IPS DF 19.7 (cell line): ENCODE measurements at places on chromosomes 1 and 21.

GRCh38 chr1:235954306-235955283, 87.9 kb upstream of the LYST start:
- no peak for DNase-seq

DNA sequence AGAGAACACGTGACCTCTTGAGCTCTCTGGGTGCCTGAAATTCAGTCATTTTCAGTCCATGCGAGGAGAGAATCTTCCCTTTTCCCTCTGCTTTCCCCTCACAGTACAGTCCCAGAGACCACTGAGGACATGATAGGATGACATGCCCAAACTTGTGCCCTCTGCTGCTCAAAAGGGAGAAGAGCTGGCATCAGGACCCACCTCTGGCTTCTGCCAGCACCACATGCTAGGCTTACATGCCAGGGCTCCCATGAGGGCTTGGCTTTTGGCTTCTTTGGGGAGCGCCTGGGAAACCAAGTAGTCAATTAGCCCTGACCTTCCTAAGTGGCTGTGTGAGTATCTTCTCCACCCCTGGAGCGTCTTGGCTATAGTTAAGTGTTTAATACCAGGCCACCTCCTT, 13.8 kb upstream of the KCNQ4 start:
- DNase-seq = no peak

GRCh38 chr21:38396325-38396724, 102.0 kb downstream of the ERG start:
- no peak for DNase-seq

DNA sequence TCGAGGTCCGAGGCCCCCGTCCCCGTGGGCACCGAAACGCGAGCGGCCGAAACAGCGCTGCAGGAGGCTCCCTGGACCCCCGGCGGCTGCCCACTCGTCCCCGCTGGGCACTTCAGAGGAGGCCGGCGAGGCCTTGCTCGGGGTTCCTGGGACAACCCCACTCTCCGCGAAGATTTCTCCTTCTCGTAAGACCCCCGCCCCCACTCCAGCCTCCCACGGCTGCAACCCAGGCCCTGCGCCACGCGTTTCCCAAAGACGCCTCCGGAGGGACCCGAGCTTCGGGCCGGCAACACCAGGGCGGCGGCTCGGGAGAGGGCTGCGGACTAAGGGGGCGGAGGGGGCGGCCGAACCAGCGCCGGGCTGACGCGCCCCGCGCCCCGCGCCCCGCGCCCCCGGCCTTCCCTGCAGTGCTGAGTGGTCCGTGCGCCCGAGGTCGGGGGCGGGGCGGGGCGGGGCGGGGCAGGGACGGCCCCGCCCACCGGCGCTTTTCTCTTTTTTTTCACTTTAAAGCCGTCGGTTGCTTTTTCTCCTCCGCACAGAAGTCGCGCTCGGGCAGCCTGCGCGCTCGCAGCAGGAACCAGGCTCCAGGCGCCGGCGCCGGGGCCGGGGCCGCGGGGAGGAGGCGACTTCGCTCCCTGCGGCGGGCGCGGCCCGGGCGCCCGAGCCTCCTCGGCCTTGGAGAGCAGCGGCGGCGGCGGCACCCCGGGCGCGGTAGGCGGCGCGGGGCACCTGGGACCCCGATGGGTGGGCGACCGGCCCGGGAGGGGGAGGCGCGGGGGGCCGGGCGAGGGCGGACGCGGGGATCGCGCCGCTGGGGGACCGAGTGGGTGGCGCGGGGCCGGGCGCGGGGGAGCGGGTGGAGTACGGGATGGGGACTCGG, at the start of gene SPSB1:
TSS of gene SPSB1 (plus strand) at position 534 of the 880 bp plus-strand sequence. CDS start 62,998 bp downstream, outside the sequence.
- no peak for DNase-seq

DNA sequence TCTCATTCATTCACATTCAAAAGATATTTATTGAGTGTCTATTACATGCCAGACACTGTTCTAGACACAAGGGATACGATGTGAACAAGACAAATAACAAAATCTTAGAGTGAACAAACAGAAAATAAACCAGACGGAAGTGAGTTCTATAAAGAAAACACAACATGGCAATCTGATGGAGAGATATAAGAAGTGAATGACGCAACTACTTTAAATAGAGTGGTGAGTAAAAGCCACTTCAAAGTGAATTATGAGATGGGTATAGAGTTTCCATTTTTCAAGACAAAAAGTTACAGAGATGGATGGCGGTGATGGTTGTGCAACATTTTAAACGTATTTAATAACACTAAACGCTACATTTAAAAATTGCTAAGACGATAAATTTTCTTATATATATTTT, 75.4 kb downstream of the CEP170 start:
- DNase-seq = no peak

DNA sequence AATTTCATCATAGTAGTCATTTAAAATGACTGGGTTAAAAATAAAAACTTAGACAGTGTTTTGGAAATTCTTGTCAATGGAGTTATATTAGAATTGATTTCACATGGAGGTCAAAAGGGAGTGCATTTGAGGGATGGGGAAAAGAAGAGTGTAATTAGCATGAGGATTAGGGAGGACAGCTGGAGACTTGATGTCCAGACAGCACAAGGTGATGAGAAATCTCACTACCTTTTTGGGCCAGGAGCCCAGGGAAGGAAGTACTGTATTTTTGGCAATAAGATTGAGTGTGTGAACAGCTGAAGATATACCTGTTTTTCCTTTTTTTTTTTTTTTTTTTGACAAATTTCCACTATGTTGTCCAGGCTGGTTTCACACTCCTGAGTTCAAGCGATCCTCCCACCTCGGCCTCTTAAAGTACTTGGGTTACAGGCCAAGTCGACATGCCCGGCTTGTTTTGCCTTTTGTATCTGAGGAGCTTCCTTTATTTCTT, 163.6 kb downstream of the PAPPA2 start:
- no peak for DNase-seq

- no peak for DNase-seq
Measured at GRCh38 chr1:177741476-177741875, 228.4 kb downstream of the SEC16B start.

DNA sequence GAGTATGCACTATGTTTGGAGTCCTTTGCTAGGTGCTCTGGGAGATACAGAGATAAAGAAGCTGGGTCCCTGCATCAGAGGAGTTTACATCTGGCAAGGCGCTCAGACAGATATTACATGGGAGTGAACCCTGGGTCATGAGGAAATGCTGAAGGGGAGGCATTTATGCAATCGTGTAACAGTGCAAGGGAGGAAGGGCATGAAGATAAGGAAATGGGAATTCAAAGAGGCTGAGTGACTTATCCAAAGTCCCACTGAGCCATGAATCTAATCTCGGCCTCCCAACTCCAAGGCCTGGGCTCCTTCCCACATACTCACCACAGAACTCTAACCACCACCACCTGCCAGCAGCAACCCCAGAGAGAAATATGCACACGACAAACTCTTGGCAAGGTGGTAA, 51.6 kb downstream of the FAM163A start:
- no peak for DNase-seq
